ENCODE measurements at places on chromosomes 1 and 21. TPM values are rescaled to one million over a fixed set of nuclear protein-coding genes. Genes with fewer than 3 reads are reported as not detected.

The KRTAP11-1 gene
- total RNA-seq = not detected

DNA sequence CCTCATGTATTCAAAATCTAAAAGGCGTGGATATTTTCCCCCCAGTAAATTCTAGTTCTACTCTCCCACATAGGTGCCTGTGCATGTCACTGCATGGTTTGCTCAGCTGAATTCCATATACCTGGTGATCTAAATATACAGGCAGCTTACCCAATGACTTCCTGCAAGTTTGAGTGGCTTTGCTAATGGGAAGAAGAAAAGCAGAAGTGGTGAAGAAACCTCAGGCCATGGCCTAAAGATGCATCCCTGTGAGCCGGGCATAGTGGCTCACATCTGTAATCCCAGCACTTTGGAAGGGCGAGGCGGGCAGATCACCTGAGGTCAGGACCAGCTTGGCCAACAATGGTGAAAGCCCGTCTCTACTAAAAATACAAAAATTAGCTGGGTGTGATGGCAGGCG is 11.5 kb downstream of the SLC44A3 start:
- no peak overlapping the region for H3K27ac ChIP-seq
- H3K27me3 ChIP-seq = no peaks in the 10 kb centered on the region
- no peaks in the 10 kb centered on the region for H3K4me1 ChIP-seq
- peaks cover 46% of the 10 kb centered on the region for H3K36me3 ChIP-seq
- no peak overlapping the region for H3K4me3 ChIP-seq

- no peak overlapping the region for H3K27ac ChIP-seq
- H3K4me1 ChIP-seq = peaks cover 2% of the 10 kb centered on the region
- no peak overlapping the region for H3K4me3 ChIP-seq
- H3K36me3 ChIP-seq = no peaks in the 10 kb centered on the region
These were observed 67.1 kb downstream of the KCNJ15 start for GRCh38 chr21:38323721-38324531.

- H3K4me1 ChIP-seq = no peaks in the 10 kb centered on the region
- no peaks in the 10 kb centered on the region for H3K36me3 ChIP-seq
- no peak overlapping the region for H3K4me3 ChIP-seq
- no peak for DNase-seq
These were observed 60.5 kb downstream of the TESK2 start for GRCh38 chr1:45430490-45430889.

- peaks cover 24% of the 10 kb centered on the region for H3K27me3 ChIP-seq
- H3K4me3 ChIP-seq = no peak overlapping the region
- no peak for DNase-seq
- no peak overlapping the region for H3K27ac ChIP-seq
- no peaks in the 10 kb centered on the region for H3K4me1 ChIP-seq
- H3K36me3 ChIP-seq = no peaks in the 10 kb centered on the region
These were observed 27.9 kb downstream of the TNFRSF1B start for GRCh38 chr1:12194666-12195216.

GRCh38 chr1:9920606-9921005 is 10.5 kb upstream of the CTNNBIP1 start:
- no peaks in the 10 kb centered on the region for H3K27me3 ChIP-seq
- H3K4me3 ChIP-seq = no peak overlapping the region
- no peaks in the 10 kb centered on the region for H3K36me3 ChIP-seq
- H3K4me1 ChIP-seq = peaks cover 7% of the 10 kb centered on the region

- H3K4me3 ChIP-seq = peak overlapping the region; percentile 47
- H3K27ac ChIP-seq = peak overlapping the region; percentile 18
- peaks cover 47% of the 10 kb centered on the region for H3K4me1 ChIP-seq
- no peaks in the 10 kb centered on the region for H3K36me3 ChIP-seq
- H3K27me3 ChIP-seq = no peaks in the 10 kb centered on the region
- no peak for DNase-seq
These were observed 468 bp upstream of the ABCA4 start for GRCh38 chr1:94121411-94121821.

DNA sequence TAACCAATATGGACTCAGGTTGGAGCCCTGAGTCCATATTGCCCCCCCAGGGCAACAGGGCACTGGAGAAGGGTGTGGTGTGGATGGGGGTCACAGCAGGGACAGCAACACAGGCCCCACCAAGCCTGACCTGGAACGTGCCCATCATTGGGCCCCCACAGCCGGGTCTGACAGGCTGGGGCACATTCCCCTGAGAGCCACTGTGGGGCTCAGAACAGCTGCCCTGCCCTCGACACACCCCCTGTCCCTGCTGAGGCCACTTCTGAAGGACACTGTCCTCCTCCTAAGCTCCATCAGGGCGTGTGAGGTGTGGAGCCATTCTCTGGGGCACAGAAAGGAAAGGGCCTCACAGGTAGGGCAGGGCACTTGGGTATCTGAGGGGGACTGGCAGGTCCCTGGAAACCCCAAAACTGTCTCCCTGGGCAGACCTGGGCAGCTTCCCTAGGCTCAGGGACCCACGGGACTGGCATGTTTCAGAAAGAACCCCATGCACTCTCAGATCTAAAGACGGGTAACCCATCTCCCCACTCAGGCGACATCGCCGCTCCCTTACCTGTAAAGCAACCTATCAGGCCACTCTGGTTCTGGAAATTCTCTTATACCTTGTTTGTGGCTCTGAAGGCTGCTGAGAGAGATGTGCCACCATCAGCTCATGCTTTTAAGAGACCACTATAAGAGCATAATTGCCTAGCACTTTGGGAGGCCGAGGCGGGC is 95.5 kb downstream of the DMRTB1 start:
- H3K27ac ChIP-seq = no peak overlapping the region
- H3K36me3 ChIP-seq = no peaks in the 10 kb centered on the region
- DNase-seq = no peak
- H3K27me3 ChIP-seq = peaks cover 20% of the 10 kb centered on the region
- no peaks in the 10 kb centered on the region for H3K4me1 ChIP-seq

- no peaks in the 10 kb centered on the region for H3K36me3 ChIP-seq
- DNase-seq = no peak
- H3K4me1 ChIP-seq = peaks cover 20% of the 10 kb centered on the region
- peaks cover 11% of the 10 kb centered on the region for H3K27me3 ChIP-seq
- no peak overlapping the region for H3K4me3 ChIP-seq
These were observed 828 bp upstream of the RGS8 start for GRCh38 chr1:182685215-182685614.

- no peak overlapping the region for H3K27ac ChIP-seq
- no peaks in the 10 kb centered on the region for H3K36me3 ChIP-seq
- no peak for DNase-seq
These were observed 295.2 kb downstream of the LRRC7 start for GRCh38 chr1:69862906-69863305.

DNA sequence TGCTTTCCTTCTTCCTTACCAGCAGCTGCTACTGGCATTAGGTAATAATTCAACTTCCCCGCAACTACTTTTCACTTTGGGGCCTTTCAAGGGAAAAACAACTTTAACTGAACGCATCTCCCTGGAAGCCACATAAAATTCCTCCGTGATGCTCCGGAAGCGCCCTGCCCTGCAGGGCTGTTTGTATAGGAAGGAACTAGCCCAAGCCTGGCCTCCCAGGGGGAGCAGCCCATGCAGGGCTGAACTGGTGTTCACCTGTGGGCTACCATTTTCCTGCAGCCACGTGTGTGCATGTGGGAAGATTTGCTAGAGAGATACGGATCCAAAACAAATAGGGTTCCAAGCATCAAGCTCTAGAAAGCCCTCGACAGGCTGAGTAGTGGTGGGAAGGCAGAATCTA is 14.4 kb downstream of the CLDN14 start:
- H3K36me3 ChIP-seq = no peaks in the 10 kb centered on the region
- peaks cover 3% of the 10 kb centered on the region for H3K4me1 ChIP-seq
- DNase-seq = no peak
- no peak overlapping the region for H3K4me3 ChIP-seq
